ENCODE measurements at places on chromosomes 16 and 17. TPM values are rescaled to one million over a fixed set of nuclear protein-coding genes. Genes with fewer than 3 reads are reported as not detected.

The ITGAD gene
- total RNA-seq: not detected

The ABCA9 gene
- total RNA-seq: not detected

The PFN1 gene
- total RNA-seq: 1,429 TPM

The VTN gene
- 0.31 TPM for total RNA-seq

The NOXO1 gene
- not detected for total RNA-seq

- no peaks in the 10 kb centered on the region for H3K4me1 ChIP-seq
- peaks cover 25% of the 10 kb centered on the region for H3K36me3 ChIP-seq
- H3K27ac ChIP-seq: no peak overlapping the region
Measured at GRCh38 chr17:4543557-4544026, 11.6 kb downstream of the MYBBP1A start.

DNA sequence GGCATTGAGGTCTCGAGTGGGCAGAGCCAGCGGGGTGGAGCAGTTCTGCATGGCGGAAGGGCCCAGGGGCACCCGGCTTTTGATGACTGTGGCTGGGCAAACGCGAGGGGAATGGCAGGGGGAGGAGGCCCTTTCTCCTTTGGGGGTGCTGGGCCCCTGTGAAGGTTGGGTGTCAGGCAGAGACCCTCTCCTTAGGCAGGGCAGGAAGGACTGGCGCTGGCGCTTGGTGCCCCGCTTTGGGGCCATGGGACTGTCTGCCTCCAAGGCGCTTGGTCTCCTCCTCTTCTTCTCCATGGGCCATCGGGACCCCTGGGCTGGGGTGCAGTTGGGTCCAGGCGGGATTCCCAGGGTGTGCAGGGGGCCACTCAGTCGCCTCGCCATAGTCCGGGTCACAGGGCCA lies 12.8 kb upstream of the GFAP start:
- no peak overlapping the region for H3K27ac ChIP-seq
- no peak for DNase-seq

- peaks cover 39% of the 10 kb centered on the region for H3K36me3 ChIP-seq
- no peak overlapping the region for H3K4me3 ChIP-seq
- DNase-seq: no peak
- no peak overlapping the region for H3K27ac ChIP-seq
Measured at GRCh38 chr17:7855660-7856010, 769 bp downstream of the TMEM88 start.

- no peak overlapping the region for H3K4me3 ChIP-seq
- H3K27ac ChIP-seq: peak overlapping the region; percentile 33
- peaks cover 21% of the 10 kb centered on the region for H3K36me3 ChIP-seq
- H3K27me3 ChIP-seq: peaks cover 5% of the 10 kb centered on the region
- no peak for DNase-seq
- H3K4me1 ChIP-seq: peaks cover 33% of the 10 kb centered on the region
Measured at GRCh38 chr17:1557355-1558095, 5.1 kb downstream of the PITPNA start.

- H3K27me3 ChIP-seq: peaks cover 3% of the 10 kb centered on the region
- H3K4me1 ChIP-seq: no peaks in the 10 kb centered on the region
- H3K4me3 ChIP-seq: no peak overlapping the region
- H3K27ac ChIP-seq: no peak overlapping the region
- no peak for DNase-seq
Measured at GRCh38 chr16:74257061-74257460, 39.6 kb upstream of the PSMD7 start.

DNA sequence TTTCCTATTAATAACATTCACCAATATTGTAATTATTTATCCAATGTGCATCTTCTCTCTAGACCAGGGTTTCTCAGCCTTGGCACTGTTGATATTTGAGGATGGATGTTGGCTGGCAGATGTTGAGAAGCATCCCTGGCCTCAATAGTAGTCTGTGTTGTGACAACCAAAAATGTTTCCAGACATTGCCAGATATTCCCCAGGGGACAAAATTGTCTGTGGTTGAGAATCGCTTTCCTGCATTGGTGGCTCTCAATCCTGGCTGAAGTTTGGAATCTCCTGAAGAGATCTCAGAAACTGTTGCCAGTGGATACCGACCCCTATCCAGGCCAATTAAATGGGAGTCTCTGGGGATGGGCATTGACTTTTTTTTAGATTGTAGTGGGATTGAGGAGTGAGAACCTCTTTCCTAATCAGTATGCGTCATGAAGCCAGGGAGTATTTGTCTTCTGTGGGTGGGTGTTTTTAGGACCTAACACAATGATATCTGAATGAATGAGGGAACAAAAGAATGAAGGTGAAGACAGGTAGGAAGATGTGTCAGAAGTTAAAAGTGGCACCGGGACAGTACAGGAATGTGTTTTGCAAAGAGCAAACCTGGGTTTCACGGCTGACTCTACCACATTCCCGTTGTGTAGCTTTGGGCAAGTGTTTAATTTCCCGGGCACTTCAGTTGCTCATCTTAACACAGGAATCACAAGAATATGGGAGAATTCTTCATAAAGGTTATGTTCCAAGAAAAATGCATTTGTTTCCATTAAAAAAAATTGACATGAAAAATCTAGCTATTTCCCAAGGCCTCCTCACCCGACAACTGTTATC lies 24.3 kb downstream of the HSD17B2 start:
- no peak overlapping the region for H3K4me3 ChIP-seq
- peaks cover 5% of the 10 kb centered on the region for H3K27me3 ChIP-seq
- H3K4me1 ChIP-seq: no peaks in the 10 kb centered on the region
- no peaks in the 10 kb centered on the region for H3K36me3 ChIP-seq

DNA sequence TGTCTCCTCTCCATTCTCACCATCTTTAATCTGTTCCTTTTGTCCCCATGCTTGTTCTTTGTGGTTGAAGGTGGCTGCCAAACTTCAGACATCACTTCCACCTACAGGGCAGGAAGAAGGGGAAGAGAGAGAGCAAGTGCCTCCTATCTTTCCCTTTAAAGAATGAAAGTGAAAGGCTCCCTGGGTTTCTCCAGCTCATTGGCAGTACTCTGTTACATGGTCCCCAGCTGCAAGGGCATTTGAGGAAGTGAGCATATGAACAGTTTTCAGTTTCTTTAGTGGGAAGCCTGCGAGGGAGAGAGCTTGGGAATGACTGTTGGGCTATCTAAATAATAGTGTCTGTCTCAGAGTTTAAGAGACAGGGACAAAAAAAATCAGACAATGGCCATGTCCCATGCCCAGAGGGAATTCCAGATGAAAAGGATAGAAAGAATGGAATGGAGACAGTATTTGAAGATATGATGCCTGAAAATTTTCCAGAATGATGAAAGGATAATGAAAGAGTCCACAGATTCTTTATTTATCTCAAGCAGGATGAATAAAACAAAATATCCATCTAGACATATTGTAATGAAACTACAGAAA lies 159.9 kb downstream of the LGALS9B start:
- no peaks in the 10 kb centered on the region for H3K4me1 ChIP-seq
- DNase-seq: no peak
- H3K27me3 ChIP-seq: no peaks in the 10 kb centered on the region
- peaks cover 4% of the 10 kb centered on the region for H3K36me3 ChIP-seq

DNA sequence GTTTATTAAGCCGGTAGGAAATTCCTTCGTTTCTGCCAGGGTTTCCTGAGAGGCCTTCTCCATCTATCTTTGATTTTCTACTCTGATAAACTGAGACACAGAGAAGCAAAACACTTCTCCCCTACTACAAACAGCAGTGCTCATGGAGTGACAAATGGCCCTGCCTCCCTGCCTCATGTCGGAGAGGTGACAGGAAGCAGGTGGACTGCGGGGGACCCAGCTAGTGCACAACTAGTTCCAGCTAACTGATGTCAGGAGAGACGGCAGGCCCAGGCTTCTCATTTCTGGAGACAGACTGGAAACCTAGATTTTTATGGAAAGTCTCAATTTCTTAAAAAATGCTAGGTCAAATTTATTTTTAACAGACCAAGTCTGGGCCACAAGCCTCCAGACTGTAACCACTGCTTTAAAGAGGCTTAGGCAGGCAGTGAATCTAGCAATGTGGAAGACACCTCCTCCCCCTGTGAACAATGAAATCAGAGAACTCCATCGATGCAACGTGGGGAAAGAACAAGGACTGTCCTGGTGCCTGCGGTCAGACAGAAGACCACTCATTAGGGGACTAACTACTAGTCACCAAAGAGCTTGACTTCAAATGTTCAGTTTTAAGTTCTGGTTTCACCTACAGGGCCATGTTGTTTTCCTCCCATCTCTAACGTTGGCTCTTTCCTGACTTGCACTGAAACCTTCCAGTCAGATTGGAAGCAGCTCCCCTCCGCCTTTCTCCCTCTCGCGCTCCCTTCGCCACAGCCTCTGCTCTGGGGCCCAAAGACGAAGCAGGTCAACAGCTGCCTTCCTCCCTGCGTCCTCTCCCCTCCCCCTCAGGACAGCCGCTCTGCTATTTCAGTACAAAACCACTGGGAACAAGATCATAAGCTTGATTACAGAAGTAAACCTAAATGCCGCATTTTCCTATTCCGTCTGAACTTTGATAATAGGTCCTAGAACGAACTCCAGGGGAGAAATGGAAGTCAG lies 17.6 kb downstream of the GTF3C1 start:
- DNase-seq: no peak
- peak overlapping the region; percentile 64 for H3K27ac ChIP-seq
- H3K4me1 ChIP-seq: peaks cover 21% of the 10 kb centered on the region
- no peaks in the 10 kb centered on the region for H3K27me3 ChIP-seq
- peaks cover 52% of the 10 kb centered on the region for H3K36me3 ChIP-seq

GRCh38 chr17:75138519-75138918 lies 7.0 kb upstream of the NT5C start:
- no peaks in the 10 kb centered on the region for H3K27me3 ChIP-seq
- H3K36me3 ChIP-seq: peaks cover 27% of the 10 kb centered on the region

- no peak overlapping the region for H3K27ac ChIP-seq
- H3K27me3 ChIP-seq: no peaks in the 10 kb centered on the region
- H3K4me3 ChIP-seq: no peak overlapping the region
- H3K4me1 ChIP-seq: peaks cover 28% of the 10 kb centered on the region
Measured at GRCh38 chr17:21021208-21021803, 21.5 kb downstream of the USP22 start.

GRCh38 chr17:3645310-3645709 lies 8.8 kb downstream of the CTNS start:
- H3K4me1 ChIP-seq: peaks cover 37% of the 10 kb centered on the region
- peaks cover 37% of the 10 kb centered on the region for H3K36me3 ChIP-seq
- H3K27me3 ChIP-seq: no peaks in the 10 kb centered on the region
- no peak for DNase-seq
- no peak overlapping the region for H3K4me3 ChIP-seq
- peak overlapping the region; percentile 40 for H3K27ac ChIP-seq

- no peaks in the 10 kb centered on the region for H3K4me1 ChIP-seq
- H3K27me3 ChIP-seq: peaks cover 2% of the 10 kb centered on the region
- no peak for DNase-seq
- no peak overlapping the region for H3K27ac ChIP-seq
- no peaks in the 10 kb centered on the region for H3K36me3 ChIP-seq
Measured at GRCh38 chr17:17445925-17446665, 30.7 kb upstream of the MED9 start.

DNA sequence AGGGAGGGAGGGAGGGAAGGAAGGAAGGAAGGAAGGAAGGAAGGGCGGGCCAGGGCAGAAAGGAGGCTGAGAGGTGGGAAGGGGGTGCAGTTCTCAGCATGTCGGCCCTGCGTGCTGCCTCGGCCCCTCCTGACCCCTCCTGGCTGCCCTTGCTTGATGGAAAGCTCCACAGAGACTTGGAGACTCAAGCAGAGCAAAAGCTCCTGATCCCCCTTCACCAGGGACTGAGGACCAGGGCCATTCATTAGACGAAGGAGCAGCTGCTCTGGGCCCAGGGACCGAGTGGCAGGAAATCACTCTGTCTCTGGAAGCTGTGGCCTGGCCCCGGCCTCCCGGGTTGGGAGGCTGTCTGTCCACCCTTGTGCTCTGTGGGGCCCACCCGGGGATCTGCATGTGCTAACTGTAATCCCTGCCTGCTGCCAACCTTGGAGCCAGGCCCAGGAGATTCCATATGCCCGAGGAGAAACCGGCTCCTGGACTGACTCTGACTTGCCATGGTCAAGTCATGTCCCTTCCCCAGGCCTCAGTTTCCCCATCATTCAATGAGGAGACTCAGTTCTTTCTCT lies 27.4 kb upstream of the C1QL1 start:
- no peaks in the 10 kb centered on the region for H3K36me3 ChIP-seq
- peaks cover 31% of the 10 kb centered on the region for H3K27me3 ChIP-seq
- H3K27ac ChIP-seq: no peak overlapping the region

GRCh38 chr17:7177954-7178477 lies 1.2 kb downstream of the ASGR1 start:
- DNase-seq: no peak
- H3K27ac ChIP-seq: no peak overlapping the region
- peaks cover 10% of the 10 kb centered on the region for H3K4me1 ChIP-seq
- no peaks in the 10 kb centered on the region for H3K36me3 ChIP-seq
- peaks cover 8% of the 10 kb centered on the region for H3K27me3 ChIP-seq

DNA sequence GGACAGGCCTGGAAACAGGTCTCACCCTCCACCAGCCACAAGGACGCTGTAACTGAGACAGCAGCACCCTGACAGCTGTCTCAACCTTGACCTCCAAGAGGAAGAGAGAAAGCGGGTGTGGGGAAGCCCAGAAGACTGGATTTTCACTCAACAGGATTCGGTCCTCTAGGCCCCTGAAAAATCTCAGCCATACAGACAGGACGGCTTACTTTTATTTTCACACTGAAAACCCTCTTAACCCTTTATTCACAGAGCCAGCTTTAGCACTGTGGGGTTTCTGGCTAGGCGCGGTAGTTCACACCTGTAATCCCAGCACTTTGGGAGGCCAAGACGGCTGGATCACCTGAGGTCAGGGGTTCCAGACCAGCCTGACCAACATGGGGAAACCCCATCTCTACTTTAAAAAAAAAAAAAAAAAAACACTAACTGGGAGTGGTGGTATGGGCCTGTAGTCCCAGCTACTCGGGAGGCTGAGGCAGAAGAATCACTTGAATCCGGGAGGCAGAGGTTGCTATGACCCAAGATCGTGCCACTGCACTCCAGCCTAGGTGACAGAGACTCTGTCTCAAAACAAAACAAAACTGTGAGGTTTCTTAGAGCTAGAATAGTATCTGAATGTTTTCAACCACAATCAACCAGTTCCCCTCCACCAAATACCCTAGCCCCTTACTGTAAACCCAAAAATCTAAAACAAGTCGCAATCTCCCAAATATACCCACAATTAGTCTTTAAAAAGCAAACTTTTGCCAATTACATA lies 5.3 kb downstream of the ANKRD11 start:
- H3K4me1 ChIP-seq: peaks cover 87% of the 10 kb centered on the region
- H3K4me3 ChIP-seq: peak overlapping the region; percentile 83
- no peak for DNase-seq
- H3K36me3 ChIP-seq: peaks cover 32% of the 10 kb centered on the region
- peak overlapping the region; percentile 91 for H3K27ac ChIP-seq

DNA sequence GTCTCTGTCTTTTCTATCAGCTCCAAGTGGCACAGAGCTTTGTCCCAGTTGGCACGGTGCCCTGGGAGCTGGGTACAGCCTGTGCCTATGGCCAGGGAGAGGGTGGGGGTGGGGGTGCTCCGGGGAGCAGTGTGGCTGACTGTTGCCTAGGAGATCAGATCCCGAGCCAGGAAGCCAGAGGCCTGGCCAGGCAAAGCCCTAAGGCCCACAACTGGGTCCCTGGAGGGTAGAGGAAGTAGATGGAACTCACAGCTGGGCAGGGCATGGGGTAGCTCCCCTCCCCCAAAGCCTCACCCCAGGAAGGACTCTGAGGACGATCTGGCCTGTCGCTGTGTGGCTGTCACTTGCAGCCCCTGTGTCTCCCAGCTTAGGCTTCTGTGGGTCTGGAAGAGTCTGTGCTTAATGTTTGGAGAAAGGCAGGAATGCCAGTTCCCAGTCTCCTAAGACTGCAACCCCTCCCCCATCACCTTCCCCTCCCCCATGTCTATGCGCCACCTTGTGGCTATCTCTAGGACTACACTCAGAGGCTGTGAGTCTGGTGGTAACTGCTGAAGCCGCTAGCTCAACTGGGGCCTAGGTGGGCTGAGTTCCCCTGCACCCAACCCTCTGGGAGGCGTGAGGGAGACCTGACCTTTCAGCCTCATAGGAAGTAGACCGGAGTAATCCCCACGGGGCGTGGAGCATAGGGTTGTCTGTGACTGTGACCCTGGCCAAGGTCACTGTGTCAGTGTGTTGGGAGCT lies 12.6 kb downstream of the THRA start:
- peaks cover 11% of the 10 kb centered on the region for H3K4me1 ChIP-seq
- H3K4me3 ChIP-seq: no peak overlapping the region
- peak; percentile 50 for DNase-seq

Measured in activated T-helper 1 cell treated with anti-CD3 and anti-CD28 coated beads, Interleukin-12 subunit alpha, Interleukin-12 subunit beta, Interleukin-2, Interleukin-4 antibody, amounts not matched to agents 30 ng/mL and 10 ng/mL and 1 ng/mL, durations not matched to agents 14 hours and 24 hours and 36 hours (primary cell).